ENCODE measurements at places on chromosomes 5 and 9.

- peak; percentile 66 for DNase-seq
Observed at GRCh38 chr9:135456436-135457104, 23.0 kb upstream of the PPP1R26 start.

DNA sequence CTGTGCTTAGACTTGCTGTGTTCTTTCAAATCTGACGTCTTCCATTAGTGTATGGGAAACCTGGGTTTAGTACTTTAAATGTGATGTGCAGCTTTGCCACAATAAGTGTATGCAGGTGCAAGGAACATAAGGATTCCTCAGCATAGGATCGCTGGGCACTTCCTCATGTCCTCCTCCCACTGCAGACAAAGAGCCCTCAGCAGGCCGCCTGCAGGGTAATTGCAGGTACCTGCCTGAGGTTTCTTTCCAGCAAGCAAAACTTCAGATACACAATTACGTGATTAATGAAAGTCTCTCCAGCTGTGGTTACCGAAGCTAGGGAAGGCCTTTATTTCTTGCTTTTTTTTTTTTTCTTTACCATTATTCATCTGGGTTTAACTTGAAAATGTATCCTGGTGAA, 233.1 kb downstream of the RFK start:
- DNase-seq: no peak

- no peak for DNase-seq
Observed at GRCh38 chr9:135830496-135830895, 76.8 kb downstream of the CAMSAP1 start.

DNA sequence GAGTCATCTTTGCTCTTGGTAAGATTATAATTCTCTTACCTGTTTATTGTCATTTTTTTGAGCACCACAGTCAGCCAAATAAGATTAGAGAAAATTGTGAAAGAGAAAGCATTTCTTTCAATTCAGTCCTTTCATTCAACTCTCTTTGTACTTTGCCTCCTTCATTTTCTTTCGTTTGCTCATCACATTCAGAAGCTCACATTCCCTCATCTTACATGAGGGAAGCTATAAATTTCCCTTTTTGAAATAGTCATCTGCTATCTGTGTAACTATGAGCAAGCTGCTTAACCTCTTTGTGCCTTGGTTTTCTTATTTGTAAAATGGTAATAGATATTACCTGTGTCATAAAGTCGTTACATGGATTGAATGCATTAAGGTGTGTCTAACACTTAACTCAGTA, 41.4 kb downstream of the PAM start:
- DNase-seq: no peak

- DNase-seq: no peak
Observed at GRCh38 chr5:658103-658502, 35.0 kb downstream of the TPPP start.

- DNase-seq: no peak
Observed at GRCh38 chr5:127846884-127847283, 143.7 kb downstream of the CCDC192 start.

DNA sequence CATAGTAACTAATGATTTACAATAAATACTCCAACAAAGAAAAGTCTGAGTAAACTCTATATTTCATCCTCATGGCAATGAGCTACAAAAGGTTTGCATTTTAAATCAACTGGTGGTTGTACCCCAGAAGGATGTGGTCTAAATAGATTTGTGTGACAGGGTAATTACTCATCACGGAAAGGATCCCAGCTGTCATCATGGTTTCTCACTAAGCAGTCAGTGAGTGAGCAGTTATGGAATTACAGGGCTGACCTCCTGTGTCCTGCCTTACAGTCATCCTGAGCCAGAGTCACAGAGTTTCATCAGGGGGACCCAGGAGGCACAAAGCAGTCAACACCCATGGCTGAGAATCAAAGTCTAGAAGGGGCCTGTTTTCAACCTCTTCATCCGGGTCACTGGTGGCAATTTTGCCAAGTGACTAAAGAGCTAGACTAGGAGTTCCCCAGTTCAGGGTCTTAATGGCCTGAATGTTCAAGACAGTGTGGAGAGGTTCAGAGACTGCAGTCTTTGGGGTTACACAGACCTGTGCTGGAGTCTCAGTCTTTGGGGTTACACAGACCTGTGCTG, 210.7 kb upstream of the SLC24A2 start:
- peak; percentile 25 for DNase-seq

DNA sequence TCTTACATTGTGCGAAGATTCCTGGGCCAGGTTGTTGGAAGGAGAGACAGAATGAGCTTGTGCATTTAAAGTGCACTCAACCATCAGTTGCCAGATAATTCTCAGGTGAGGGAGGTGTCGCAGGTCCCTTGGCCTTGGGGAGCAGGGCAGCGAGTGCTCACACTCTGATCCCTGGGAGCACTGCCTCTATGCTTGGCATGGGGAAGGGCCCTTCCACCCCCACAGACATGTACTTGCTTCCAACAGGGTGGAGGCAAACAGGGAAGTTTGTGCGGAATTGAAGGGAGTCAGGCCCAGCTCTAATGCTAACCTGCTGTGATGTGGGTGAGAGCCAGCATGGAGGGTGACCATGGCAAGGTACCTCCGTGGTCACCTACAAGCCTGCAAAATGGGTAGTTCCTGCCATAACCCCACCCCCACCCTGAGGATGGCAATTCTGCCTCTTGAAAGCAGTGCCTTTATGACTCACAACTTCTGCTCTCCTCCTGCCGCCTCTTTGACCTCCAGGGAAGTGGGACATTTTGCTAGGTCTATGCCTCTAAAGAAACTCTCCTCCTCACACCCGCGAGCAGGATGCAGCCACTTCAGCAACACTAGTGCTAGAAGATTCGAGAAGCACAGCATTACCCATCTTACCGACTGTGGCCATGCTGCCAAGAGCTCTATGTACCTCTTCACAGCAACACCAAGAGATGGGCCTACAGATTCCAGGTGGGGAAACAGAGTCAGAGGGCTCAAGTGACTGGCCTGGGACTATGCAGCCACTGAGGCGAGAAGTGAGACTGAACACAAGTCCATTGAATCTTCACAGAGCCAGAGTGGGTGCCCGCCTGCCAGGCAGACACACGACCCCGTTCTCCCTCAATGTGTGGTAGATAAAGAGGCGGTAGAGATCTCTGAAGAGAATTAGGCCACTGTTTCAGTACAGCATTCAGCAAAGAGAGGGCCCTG, 22.1 kb upstream of the SLC25A51 start:
- DNase-seq: no peak

GRCh38 chr5:13917061-13917460, 27.4 kb downstream of the DNAH5 start:
- DNase-seq: no peak

DNA sequence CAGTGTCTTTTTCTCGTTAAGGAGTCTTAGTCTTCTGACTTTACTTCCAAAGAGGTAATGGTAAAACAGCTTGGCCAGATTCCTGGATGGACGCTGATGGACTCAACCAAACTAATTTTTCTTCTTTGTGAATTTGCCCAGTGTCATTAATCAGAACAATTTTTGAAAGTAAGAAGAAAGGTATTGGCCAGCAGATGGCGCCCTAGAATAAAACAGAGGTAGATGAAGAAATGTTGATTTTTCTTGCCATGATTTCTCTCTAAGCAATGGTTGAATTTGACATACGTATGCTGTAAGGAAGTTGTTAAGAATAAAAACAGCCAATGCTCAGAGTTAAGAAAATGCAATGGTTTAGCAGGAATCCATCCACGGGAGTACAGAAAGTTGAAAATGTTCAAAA, 500.0 kb downstream of the DIRAS2 start:
- DNase-seq: peak; percentile 82

DNA sequence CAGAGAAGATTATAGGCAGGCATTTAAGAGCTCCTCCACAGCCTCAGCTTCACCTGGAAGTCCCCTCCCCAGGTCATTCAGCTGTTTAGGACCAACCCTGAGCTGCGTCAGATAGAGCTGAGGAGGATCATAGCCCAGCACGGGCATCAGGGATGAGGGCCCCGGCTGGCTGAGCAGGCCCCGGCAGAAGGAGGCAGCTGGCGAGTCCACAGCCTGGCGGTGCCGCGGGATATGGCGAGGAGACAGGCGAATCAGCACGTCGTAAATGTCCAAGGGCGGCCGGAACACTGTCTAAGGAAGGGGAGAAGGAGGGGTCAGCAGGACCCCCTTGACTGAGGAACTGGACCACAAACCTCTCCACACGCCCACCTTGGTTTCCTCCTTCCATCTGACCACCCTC, 10.6 kb downstream of the NOL6 start:
- no peak for DNase-seq

- DNase-seq: peak; percentile 20
Observed at GRCh38 chr9:107174441-107174840, 108.6 kb upstream of the RAD23B start.

GRCh38 chr5:407801-408268, 35.1 kb upstream of the EXOC3 start:
- DNase-seq: no peak

GRCh38 chr5:139696894-139697658, 48.9 kb downstream of the CXXC5 start:
- peak; percentile 90 for DNase-seq

- DNase-seq: no peak
Observed at GRCh38 chr9:81898851-81899250, 29.4 kb upstream of the SPATA31D4 start.

- DNase-seq: no peak
Observed at GRCh38 chr5:43648499-43649124, 45.6 kb downstream of the NNT start.

- DNase-seq: peak; percentile 55
Observed at GRCh38 chr9:104795082-104795481, 31.2 kb downstream of the NIPSNAP3B start.

DNA sequence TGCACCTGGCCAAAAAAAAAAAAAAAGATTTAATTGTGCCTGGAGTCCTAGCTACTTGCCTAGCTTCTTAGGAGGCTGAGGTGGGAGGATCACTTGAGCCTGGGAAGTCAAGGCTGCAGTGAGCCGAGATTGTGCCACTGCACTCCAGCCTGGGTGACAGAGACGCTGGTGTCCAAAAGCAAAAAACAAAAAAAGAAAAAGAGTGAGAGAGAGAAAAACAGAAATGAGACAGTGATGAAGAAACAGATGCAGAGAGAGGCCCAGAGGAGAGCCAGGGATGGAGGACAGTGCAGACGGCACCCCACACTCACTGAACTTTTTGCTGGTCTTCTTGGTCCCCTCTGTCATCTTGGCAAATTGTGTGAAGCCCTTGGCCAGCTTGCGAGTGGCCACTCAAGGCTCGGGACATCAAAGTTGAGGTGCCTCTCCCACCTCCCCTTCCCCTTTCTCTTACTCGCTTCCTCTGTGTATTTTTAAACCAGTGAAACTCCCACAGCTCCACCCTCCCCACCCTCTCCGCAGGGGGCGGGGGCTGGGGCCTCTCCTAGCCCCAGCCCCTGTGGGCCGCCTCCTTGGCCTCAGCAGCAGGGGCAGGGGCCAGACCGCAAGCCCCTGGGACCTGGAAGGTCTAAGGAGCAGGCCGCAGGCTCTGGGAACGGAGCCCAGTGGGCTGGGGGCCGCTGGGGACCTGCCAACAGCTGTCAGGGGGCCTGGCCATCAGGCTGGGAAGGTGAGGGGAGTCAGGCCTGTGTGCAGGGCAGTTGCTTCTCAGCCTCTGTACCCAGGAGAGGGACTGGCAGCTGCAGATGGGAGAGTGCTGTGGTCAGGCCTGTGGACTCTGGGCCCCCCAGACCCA, at the start of gene SH2D3C:
Gene SH2D3C (minus strand): TSS at position 387 of the 856 bp plus-strand sequence. CDS start 39 bp downstream, at position 348.
- DNase-seq: peak; percentile 71

DNA sequence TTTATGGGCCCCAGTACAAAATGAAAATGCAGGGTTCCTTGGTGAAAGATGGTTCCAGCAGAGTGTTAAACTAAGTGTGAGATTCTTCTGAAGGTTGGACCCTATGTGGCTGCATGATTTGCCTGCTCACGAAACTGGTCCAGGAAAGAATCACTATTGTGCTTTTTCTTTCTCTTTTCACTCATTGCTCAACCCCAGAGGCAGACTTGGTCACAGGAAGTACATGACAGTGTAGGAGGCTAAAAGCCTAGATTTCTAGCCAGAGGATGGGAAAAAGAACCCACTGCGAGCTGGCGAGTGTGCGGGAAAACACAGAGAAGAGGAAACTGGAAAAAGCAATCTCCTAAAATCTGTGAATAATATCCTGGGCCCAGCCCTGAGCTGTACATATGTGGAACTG, 18.6 kb downstream of the SLC36A2 start:
- DNase-seq: no peak

DNA sequence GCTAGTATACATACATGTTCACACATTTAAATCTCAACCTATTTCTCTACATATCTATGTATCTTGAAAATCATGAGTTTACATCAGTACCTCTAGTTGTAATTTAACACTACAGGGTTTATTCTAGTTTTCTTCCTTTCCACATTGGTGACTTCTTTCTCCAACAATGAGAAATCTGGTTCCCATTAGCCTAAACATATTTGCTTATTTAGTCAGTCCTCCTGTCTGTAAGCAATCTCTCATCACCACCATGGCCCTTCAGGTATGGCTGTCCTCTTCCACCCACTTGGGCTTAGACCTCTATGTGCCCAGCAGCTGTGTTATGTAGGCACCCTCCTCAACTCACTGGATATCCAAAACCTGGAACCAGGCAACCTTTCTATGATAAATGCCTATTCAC, 8.0 kb upstream of the SPATA31D1 start:
- DNase-seq: no peak

GRCh38 chr9:37187713-37188439, 67.5 kb downstream of the ZCCHC7 start:
- no peak for DNase-seq

- DNase-seq: no peak
Observed at GRCh38 chr5:172245046-172245445, 38.5 kb downstream of the UBTD2 start.

DNA sequence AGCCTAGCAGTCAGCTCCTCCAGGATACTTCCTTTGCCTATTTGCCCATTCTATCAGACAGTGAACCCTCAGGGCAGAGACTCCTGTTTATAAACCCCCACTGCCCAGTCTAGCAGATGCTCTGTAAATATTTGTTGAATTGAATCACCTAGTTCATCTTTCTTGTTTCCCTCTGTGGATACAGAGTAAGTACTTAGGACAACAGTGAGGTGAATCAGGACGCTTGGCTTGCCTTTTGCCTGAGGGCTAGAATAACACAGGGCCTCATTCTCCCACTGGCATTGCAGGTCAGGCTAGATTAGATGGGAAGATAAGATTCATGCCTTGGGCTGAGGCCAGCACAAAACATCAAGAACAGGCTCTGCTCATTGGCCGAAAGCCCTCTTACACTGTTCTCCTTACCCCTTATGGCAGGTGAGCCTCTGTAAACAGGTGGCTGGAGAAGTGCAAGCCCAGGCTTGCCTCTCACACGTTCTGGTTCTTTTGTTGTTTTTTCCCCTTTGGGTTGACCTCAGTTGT, 22.2 kb downstream of the TNFSF8 start:
- no peak for DNase-seq
